Stimulated activated CD4-positive, alpha-beta T cell treated with anti-CD3 and anti-CD28 coated beads, Interleukin-1b, Interleukin-23, amount 100 ng/mL, for 48 hours (primary cell): ENCODE measurements at places on chromosomes 11 and 22.

- no peak for DNase-seq
Measured at GRCh38 chr11:26365284-26365683, 33.4 kb downstream of the ANO3 start.

DNA sequence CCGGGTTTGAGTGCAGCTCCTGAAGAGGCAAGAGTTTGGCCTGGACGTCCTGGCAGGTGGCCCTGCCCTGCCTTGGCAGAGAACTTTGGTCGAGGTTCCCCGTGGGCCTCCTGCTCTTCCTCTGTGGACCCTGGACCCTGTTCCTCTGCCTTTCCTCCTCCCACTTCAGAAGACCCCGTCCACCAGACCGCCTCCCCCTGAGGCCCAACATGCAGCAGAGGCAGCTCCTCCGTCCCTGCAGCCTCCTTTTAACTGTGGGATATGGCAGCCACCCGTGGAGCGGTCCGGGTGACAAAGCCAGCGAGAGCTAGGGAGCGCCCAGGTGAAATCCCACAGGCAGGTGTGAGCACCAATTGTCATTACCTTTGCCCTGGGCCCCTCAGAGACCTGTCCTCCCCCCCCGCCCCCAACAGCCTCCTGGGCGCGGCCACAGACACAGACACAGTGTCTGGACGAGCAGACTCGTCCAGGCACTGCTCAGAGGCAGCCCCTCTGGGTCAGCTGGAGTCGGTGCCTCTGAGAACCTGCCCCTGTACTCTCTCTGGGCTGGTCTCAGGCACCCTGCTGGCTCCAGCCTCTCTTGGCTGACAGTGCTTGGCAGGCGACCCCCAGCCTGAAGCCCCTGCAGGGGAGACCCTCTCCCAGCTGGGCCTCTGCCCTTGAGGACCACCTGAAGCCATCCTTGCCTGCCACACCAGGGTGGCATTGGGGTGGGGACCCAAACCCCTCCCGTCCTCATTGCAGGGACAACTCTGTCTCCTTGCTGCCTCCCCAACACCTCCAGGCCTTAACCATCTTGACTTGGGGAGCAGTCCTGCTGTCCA lies 4.1 kb upstream of the PTDSS2 start:
- DNase-seq, result no peak

DNA sequence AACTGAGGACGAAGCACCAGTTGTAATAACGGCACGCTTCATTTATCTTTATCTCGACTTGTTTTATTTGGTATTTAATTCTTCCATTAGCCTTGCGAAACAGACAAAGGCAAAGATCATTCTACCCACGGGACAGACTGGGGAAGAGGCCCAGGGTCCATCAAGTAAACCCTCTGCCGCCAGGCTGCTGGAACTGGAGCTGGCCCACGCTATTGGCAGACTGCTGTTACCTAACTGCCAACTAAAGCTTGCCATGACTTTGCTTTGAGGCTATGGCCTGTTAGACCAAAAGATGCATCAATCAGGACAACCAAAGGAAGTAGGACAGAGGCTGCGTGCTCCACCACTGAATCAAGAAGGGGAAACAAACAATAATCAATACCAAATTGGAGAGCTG lies 780 bp upstream of the TMEM218 start:
- no peak for DNase-seq

- no peak for DNase-seq
Measured at GRCh38 chr11:83255366-83255765, 30.8 kb downstream of the CCDC90B start.

GRCh38 chr22:30650508-30651116 lies 15.0 kb downstream of the SLC35E4 start:
- no peak for DNase-seq

GRCh38 chr11:99739464-99740089 lies 718.8 kb downstream of the CNTN5 start:
- no peak for DNase-seq

- DNase-seq, result peak; percentile 3
Measured at GRCh38 chr11:106917973-106918372, 100.3 kb downstream of the GUCY1A2 start.

GRCh38 chr11:126800009-126800408 lies 200.6 kb downstream of the KIRREL3 start:
- DNase-seq, result no peak

- DNase-seq, result peak; percentile 73
Measured at GRCh38 chr22:30386960-30387827, at the start of gene RNF215. Gene RNF215, minus strand, starts transcription at chr22:30387411. Its CDS starts 98 bp downstream, at chr22:30387313.

DNA sequence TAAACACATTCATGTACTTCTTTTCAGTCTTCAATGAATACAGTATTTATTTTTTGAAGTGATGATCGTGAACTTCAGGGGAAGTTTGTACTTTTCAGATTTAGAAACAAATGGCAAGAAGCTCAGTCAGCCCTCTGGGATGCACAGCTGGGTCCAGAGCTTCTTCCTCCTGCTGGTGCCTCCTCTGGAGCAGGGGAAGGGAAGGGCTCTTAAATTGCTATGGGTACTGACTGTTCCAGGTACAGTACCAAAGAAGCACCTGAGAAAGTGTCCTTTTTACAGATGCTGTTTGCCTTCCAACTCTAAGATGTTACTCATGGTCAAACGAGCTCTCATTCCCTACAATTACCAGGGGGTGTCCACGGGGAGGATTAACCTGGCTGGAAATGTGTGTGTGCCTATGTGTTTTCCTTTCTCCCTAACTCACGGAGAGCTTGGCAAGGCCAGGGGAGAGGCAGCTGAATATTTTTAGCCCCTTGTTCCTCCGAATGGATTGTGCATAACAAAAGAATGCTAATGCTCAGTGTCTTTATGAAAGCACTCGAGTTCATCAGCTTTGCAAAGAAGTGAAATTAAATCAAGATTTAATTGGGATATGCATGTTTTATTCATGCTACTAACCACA lies 313.7 kb upstream of the CADM1 start:
- no peak for DNase-seq

GRCh38 chr22:39501644-39502108 lies 414 bp upstream of the MIEF1 start:
- no peak for DNase-seq

GRCh38 chr11:134659882-134660281 lies 247.8 kb upstream of the B3GAT1 start:
- no peak for DNase-seq

- DNase-seq, result no peak
Measured at GRCh38 chr11:109590782-109591181, 168.8 kb downstream of the C11orf87 start.

DNA sequence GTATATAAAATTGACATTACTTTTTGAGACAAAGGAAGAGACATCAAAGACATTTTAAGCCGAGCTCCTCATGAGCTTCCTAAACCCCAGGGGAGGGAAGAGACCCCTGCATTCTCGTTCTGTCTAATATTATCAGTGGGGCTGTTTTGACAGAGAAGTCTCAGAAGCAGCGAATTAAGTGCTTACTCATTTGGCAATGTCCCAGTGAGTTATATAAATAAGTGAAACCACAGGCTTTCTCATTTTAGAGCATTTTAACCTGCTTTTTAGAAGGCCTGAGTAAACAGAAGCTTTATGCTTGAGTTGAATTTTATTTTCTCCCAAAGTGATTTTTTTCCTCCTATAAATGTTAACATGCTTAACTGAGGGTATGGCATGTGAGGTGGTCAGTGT lies 23.2 kb upstream of the C1QTNF4 start:
- no peak for DNase-seq
